A172 (cell line): ENCODE measurements at places on chromosomes 4 and X. TPM values are rescaled to one million over a fixed set of nuclear protein-coding genes. Genes with fewer than 3 reads are reported as not detected.

MFAP3L gene
- total RNA-seq: 4.1 and 4.3 TPM in 2 replicates

MTM1 gene
- total RNA-seq: 13.1 and 14.7 TPM in 2 replicates

FABP2 gene
- total RNA-seq: not detected in 2 replicates

CT83 gene
- not detected in 2 replicates for total RNA-seq

GRID2 gene
- not detected in 2 replicates for total RNA-seq

MID1 gene
- total RNA-seq: 13.0 and 15.1 TPM in 2 replicates

MAGEC2 gene
- total RNA-seq: not detected in 2 replicates

GC gene
- not detected in 2 replicates for total RNA-seq

GPR50 gene
- total RNA-seq: not detected in 2 replicates

GUCY1B1 gene
- total RNA-seq: 3.0 and 6.1 TPM in 2 replicates

ZNF185 gene
- 1.7 and 4.9 TPM in 2 replicates for total RNA-seq

F11 gene
- total RNA-seq: not detected in 2 replicates

CTAG1A gene
- not detected in 2 replicates for total RNA-seq

TIGD4 gene
- 0.62 and 1.5 TPM in 2 replicates for total RNA-seq

- DNase-seq: no peak
Observed at GRCh38 chr4:182593864-182594263, 323.3 kb downstream of the DCTD start.

DNA sequence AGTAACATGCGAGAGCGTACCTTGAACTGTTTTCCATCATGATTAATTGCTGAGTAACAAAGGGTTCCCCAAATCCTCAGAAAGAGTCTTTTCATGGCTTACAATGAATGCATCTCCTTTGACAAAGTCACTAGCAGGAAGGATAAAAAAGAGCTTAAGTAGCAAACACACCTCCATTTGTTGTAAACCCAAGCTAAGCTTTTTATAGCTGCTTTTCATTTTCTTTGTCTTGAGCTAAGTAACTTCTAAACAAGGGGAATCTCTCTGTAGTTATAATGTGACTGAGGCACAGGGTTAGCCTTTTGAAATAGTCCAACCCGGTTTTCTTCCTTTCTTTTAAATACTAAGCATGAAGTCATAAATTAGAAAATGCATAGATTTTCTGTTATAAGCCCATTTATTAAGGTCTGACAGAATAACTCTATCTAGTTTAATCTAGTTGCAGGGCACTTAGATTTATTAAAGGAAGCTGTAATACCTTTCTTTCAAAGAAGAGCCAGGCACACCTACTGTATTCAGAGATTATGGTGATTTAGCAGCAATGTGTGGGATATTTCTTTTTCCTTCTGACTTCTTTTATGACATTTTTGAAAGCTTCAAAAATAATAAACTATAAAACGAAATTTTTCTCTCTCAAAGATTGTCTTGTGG is 226.9 kb upstream of the SMIM31 start:
- DNase-seq: no peak

DNA sequence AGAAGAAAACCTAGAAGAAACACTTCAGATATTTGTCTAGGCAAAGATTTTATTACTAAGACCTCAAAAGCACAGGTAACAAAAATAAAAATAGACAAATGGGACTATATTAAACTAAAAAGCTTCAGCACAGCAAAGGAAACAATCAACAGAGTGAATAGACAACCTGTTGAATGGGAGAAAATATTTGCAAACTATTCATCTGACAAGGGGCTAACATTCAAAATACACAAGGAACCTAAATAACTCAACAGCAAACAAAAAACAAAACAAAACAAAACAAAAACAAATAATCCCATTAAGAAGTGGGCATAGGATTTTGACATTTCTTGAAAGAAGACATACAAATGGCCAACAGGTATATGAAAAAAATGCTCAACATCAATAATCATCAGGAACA is 192.7 kb upstream of the ZCCHC13 start:
- no peak for DNase-seq

- DNase-seq: no peak
Observed at GRCh38 chr4:8281519-8282133, 12.1 kb downstream of the HTRA3 start.

GRCh38 chr4:113256946-113257345 is 207.5 kb downstream of the ANK2 start:
- DNase-seq: no peak

GRCh38 chrX:9163214-9163709 is 129.3 kb upstream of the FAM9B start:
- DNase-seq: peak; percentile 27

DNA sequence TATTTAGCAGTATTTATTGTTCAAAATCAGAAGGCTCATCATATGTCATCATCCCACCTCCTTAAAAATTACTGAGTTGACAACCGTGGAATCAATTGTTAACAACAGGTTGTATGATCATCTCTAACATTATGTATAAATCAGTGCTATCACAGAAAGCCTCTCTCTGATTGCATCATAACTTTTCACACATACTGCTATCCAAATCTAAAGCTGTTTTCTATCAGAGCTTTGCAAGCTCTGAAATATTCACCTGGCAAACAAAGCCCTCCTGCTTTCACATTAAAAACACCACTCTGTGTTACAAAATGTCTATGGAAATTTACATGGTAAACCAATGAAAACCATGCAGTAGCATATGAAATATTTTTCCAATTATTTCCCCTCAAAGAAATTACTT is 310.0 kb downstream of the PDGFC start:
- no peak for DNase-seq

DNA sequence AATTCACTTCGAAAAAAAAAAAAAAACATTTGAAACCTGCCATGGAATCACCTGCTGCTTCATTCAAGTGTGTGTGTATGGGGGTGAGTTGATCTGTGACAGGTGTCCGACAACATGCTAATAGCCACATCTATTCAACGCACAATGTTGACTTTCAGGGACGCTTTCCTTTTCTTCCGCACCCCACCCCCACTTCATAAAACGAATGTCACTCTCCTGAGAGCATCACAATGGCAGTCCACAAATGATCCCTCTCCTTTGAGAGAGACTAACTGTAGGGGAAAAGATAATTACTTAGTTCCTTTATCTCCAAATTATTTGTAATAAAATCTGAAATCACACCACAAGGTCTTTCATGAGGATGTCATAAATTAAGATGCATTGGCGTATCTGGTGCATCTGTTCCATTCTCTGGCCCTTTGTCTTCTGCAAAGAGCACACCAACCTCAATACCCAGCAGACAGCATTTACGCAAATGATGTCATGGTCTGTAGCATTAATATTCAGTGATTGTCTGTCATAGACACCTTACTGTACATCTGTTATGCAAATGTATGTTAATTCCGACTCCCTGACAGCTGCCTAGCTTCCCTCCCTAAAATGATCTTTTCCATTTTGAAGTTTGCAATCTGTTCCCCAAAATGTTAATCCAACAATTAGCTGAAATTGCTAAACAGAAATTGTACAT is 640.0 kb upstream of the BOD1L1 start:
- no peak for DNase-seq

- DNase-seq: peak; percentile 4
Observed at GRCh38 chrX:36898301-36898700, 109.9 kb upstream of the FAM47C start.

GRCh38 chrX:102712981-102713625 is 855 bp downstream of the GPRASP2 start:
- peak; percentile 20 for DNase-seq

- peak; percentile 52 for DNase-seq
Observed at GRCh38 chr4:37392521-37393255, 148.1 kb downstream of the NWD2 start.

DNA sequence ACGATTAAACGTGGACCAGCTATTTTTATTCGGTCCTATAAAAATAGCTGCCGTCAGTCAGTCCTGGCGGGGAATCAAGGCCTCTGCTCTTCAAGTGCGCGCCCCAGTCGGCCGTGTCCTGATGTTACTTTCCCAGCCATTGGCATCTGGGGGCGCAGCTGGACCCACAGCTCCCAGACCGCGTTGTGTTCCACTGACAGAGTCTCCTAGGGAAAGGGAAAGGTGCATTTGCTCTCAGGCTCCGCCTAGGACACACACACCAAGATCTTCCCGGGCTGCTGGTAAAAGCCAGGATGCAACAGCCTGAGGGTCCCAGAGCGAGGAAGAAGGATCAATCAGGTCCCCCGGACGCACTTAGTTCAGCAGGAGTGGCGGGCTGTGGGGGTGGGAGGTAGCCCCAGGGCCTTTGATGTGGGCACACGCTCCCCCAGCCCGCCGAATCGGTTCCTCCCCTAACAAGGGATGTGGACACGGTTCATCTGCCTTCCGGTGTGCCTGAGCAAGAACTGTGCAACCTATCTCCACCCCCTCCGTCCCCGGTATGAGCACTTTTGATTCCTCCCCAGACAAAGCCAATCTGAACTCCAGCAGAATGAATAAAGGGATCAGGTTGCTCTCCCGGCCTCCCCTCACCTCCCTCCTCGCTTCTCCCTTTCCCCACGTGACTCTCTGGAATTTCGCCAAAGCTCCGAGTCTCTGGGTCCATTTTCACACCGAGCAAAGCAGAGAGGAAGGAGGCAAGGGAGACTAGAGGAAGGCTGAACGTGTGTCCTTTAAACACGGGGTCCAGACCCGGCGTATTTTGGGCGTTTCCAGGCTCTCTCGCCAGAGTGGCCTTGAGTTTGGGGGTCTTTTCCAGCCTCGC is 626 bp upstream of the FRAS1 start:
- DNase-seq: peak; percentile 25

DNA sequence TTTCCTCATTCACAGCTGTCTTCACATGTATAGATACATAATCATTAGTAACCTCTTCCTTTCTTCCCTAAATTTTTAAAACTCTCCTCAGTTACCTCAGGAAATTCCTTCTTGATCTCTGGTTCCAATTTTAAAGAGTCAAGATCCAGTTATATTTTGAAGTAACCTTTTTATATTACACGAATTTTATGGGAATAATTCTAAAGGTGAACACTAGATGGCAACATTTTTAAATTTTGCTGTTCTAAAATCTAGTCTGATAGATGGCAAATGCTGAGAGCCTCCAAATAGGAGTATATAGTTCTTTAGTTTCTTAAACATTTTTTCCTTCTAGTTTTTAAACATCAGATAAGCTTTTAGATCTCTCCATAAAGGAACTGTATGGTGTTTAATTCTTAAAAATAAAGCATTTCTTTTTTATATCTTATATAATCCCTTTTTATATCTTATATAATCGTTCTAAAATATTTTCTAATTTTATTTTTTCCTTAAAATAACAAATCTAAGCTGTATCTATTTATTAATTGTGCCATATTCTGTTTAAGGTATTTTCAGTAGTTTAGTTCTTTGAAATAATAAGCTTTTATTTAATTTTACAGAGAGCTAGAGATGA is 37.9 kb upstream of the PAPSS1 start:
- peak; percentile 25 for DNase-seq

GRCh38 chrX:47707031-47707780 is 48.2 kb upstream of the UXT start:
- DNase-seq: no peak

- peak; percentile 8 for DNase-seq
Observed at GRCh38 chr4:15420642-15421041, 7.2 kb upstream of the C1QTNF7 start.

DNA sequence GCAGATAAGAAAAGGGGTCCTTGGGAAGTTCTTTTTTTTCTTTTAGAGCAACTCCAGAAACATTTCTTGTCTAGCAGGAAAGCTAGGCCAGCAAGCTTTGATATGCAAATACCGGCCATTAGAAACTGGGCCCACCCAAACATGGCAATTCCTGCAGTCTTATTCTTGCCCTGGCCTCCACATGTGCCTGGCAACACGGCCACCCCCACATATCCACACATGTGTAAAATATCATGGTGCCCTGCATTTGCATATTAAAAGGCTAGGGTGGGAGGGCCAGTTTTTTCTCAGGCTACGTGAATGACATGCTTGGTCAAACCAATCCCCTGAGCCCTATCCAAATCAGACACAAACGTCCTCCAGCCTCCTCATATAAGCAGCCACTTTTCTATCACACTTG is 171.7 kb upstream of the ZCCHC13 start:
- DNase-seq: no peak

DNA sequence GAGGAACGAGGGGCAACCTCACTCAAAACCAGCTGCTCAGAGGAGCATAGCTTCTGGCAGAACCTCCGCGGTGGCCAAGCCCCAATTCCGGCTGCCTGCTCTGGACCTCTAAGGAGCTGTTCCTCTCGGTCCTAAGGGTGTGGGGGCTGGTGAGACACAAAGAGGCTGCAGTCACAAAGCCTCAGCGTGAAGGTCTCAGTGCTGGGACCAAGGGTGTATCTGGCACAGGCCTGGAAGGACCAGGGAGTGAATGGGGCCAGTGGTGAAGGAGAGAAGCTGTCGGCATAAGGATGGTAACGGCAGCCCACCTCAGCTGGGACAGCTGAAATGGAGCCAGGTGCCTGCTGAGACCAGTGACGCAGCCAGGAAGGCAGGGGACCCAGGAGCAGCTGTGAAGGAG is 5.3 kb downstream of the PDE6B start:
- no peak for DNase-seq

- no peak for DNase-seq
Observed at GRCh38 chr4:149279331-149279730, 536.3 kb downstream of the IQCM start.

DNA sequence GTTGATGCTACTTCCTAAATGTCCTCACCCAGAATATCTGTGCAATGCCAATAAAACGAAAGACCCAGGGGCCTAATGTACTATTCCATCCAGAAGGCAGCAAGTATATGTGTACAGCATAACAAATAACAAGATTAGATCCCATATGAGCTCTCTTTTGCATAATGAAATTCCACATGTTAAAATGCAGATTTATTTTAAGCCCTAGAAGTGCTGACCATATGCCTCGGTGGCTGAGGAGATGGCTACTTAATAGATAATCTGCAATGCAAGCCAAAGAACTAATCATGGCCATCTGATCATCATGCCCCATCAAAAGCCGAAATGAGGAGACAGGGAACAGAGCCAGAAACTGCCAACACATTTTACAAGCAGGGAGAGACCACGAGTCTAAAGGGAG is 293.5 kb downstream of the KCNIP4 start:
- no peak for DNase-seq

GRCh38 chr4:106253364-106254129 is 62.5 kb downstream of the TBCK start:
- DNase-seq: no peak

DNA sequence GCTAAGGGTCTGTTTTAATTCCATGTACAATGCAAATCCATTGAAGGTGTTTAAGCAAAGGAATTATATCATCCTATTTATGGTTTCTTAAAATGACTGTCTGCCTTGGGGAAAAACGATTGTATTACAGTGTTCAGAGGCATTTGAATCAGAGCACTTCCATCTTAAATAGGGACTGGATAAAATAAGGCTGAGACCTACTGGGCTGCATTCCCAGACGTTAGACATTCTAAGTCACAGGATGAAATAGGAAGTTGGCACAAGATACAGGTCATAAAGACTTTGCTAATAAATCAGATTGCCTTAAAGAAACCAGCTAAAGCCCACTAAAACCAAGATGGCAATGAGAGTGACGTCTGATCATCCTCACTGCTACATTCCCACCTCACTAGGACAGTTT is 1167.2 kb upstream of the PABPC4L start:
- DNase-seq: peak; percentile 28

DNA sequence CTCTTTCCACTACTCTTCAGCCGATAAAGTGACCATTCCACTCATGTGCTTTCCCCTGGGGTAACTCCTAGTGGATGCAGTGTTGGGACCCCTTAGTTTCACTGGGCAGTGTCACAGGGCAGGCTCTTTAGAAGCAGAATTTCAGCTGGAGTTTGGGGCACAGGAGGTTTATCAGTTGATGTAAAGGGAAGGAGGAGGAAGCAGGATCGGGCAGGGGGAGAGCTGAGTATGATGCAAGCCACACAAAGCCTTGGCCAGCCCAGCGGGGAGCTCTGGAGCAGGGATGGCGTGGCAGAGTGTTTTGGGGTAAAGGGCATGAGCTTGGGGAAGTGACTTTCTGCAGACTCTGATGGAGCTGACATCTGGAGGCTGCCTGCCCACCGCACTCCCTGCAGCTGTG is 19.3 kb downstream of the WDR13 start:
- DNase-seq: no peak
